Motor neuron (in vitro differentiated cells): ENCODE measurements at places on chromosomes 1 and 21. TPM values are rescaled to one million over a fixed set of nuclear protein-coding genes. Genes with fewer than 3 reads are reported as not detected.

- ATAC-seq, result peak; percentile 43
Observed at GRCh38 chr1:29575826-29576225, 339.5 kb downstream of the PTPRU start.

Gene FAM3B
- not detected in 2 replicates for total RNA-seq

Gene UBASH3A
- total RNA-seq, result 2.0 TPM in 1 of 2 replicates, not detected in the other

DNA sequence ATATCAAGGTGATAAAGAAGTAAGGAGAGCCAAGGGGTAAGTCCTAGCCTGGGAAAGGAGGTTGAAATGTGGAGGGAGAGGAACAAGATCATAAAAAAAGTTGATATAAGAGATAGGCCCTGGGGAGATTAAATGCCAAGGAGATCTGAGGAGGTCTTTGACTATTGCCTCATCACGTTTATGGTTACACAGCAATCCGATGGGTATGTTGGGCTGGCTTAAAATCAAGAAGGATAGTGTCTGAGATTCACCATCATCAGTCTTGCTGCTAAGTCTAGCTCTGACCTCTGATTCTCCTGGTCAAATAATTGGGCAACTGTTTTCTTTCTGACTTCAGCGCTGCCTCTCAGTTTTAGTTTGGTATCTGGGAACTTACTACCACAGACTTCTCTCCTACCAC, 416.3 kb downstream of the GPATCH2 start:
- ATAC-seq, result no peak

GRCh38 chr1:212309967-212310366, 24.8 kb downstream of the PPP2R5A start:
- no peak for ATAC-seq
